Germinal center (tissue), 1 donor: ENCODE measurements at places on chromosomes 2 and 18.

DNA sequence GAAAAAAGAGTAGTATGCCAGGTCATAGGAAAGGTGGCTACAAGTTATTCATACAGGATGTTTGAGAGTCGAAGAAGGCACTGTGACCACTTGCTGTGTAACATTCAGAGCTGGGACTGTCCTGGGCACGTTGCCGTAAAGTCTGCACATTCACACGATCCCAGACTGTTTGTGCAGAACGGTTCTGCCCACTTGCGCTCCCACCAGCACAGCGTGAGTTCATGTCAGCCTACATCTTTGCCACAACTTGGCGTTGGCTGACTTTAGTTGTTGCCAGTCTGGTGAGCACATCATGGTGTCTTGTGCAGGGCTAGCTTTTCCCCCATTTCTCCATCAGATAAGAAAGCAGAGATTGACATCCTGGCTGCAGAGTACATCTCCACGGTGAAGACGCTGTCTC lies 7.0 kb downstream of the ING5 start:
- no peak for DNase-seq

GRCh38 chr2:196229013-196229412 lies 57.6 kb upstream of the STK17B start:
- no peak for DNase-seq

- no peak for DNase-seq
Measured at GRCh38 chr18:1392865-1393734, 488.4 kb downstream of the ADCYAP1 start.

- DNase-seq: no peak
Measured at GRCh38 chr2:52794581-52794980, 973.0 kb upstream of the CHAC2 start.

DNA sequence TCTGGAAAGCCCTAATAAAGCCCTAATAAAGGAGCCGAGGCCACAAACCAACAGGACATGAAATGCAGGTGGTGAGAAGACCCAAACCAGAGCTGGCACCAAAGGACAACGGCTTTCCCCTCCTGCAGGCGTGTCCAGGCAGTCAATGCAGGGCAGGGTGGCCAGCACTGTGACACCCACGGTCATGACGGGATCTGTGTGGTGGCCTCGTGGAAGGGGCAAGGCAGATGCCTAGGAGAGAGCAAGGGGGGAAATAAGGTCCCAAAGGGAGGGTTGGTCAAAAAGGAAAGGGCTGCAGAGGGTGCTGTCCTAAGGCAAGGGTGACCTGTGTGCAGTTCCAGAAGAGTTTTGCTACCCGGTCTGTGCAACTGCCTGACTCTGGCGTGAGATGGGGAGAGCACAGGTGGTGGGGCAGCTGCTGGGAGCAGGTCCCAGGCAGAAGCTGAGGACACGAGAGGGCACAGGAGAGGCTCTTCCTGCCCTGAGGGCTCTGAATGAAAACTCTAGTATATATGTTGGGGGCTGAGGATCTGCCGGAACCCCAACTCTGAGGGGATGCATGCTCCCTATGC lies 156.7 kb downstream of the TPO start:
- no peak for DNase-seq

GRCh38 chr18:9731380-9731779 lies 23.3 kb downstream of the RAB31 start:
- no peak for DNase-seq

DNA sequence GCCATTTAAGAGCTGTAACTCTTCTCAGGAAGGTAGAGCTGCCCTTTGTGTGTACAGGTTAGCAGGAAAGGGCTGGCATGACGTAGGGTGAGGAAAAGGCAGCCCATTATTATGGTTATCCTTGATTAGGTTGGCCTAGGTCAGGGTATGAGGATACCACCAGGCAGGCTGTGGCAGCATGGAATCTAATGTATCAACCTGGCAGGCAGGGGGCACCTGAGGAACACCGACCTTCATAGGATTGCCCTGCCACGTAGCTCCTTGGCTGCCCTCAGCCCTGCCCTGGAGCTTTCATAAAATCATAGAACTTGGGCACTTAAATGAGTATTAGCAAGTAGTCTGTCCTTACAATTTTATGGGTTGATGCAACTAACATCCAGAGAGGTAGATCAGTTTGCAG lies 261.6 kb downstream of the LTBP1 start:
- no peak for DNase-seq

GRCh38 chr2:216882876-216883275 lies 23.0 kb upstream of the TNP1 start:
- DNase-seq: no peak

GRCh38 chr2:43874776-43875451 lies 36.1 kb downstream of the ABCG8 start:
- no peak for DNase-seq
